ENCODE measurements at places on chromosomes 11 and 22.

- no peak for DNase-seq
These were observed 10.8 kb downstream of the NPTXR start for GRCh38 chr22:38833061-38833460.

DNA sequence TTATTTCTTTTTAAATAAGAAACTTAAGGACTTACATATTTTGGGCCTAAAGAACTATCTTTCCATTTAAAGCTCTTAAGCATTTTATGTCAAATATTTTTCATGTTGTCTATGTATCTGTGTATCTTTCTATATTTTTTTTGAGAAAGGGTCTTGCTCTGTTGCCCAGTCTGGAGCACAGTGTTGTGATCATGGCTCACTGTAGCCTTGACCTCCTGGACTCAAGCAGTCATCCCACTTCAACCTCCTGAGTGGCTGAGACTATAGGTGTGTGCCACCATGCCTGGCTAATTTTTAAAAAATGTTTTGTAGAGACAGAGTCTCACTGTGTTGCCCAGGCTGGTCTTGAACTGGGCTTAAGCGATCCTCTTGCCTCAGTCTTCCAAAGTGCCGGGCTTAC is 8.0 kb downstream of the STT3A start:
- no peak for DNase-seq

DNA sequence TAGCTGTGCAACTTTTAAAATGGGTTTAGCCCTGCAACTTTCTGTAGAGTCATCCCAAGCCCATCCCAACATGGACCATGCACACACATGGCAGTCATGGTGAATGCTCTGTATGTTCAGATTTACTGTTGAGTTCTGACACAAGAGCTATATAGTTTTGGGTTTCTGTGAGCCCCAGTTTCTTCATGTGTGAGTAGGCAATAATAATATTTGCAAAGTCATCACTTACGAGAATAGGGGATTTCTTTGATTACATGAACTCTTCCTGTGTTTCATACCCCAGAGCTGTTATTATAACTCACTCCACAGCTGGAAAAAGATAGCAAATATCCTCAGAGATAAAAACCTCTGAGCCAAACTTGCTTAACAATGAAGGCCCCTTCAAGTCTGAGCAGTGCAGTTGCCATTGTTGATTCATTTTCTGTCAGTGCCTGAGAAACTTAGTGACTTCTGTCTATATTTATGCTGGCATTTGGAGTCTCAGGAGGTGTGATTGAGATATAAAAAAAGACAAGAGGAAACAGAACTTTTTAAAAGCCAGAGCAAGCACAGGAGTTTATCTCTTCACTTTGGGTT is 767.9 kb upstream of the API5 start:
- no peak for DNase-seq

- no peak for DNase-seq
These were observed 717.8 kb downstream of the JRKL start for GRCh38 chr11:97107604-97108003.

- no peak for DNase-seq
These were observed 523.2 kb upstream of the TENM4 start for GRCh38 chr11:79963856-79964645.

DNA sequence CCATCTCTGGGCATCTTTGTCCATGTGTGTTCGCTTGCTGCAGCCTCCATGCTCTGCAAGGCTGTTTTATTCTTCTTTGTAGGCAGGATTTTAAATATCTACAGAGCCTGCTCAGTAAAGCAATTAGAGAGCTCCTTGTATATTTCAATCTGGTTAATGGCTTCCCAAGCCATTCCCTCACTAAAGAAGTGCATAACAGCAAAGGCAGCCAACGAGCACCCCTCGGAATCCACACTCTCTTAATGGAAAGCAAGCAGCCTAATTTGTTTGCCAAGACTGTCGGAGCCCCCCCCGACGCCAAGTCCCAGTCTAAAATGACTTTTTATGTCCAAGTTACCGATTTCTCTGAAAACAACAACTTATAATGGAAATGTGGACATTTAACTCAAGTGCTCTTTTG is 123.6 kb downstream of the ARL14EP start:
- no peak for DNase-seq

DNA sequence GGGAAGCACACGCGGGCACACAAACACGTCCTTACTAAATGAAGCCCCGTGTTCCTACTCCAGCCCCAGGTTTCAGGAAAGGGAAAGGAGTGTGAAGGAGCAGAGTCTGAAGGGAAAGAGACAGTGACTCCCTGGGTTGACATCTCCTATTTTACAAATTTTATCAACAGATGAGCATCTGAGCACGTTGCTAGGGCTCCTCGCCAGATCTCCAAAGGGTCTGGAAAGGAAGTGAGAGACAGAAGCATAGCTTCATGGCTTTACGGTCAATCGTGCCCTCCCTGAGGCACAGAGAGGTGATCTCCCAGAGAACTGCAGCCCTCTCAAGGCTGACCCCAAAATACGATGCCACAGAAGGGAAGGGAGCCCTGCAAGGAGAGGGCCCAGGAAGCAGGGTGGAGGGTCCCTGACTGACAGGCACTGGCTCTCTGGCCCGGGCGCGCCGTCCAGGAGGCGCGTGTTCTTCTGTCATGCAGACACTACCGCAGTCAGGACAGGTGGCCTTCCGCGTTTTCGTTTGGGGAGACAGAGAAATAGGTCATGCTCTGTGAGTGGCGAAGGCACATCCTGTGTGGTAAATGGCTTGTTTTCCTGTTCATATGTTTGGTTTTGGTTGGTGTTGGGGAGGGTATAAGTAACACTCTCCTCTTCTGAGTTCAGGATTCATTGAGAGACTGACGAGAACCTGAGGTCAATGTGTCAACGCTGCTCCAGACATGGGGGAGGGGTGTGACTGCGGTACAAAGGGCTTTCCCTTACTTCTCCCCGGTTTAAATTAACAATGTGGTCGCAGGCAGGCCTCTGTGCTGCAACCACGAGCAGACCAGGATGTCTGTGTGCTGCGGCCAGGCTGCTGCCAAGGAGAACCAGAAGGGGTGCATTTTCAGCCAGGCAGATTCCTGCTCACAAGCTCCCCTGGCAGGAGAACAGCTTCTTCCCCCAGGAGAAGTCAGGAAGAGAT is 813.3 kb downstream of the OPCML start:
- DNase-seq, result peak; percentile 29

DNA sequence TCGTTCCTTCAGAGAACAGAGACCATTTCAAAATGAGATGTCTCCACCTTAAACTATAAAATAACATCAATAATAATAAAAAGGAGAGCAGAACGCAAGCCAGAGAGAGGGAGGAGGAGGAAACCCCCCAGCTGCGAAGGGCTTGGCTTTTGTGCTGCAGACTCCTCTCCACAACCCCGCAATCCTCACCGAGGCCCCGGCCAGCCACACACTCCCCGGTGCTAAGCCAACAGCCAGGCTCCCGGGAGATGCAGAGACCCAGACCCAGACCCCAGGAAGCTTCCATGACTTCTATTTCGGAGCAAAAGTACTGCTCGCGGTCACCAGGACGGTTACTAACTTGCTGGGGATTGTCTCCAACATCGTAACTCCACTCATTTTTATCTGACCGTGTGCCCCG is 10.6 kb downstream of the PHF21B start:
- DNase-seq, result no peak

GRCh38 chr11:19861171-19861570 is 148.5 kb downstream of the NAV2 start:
- DNase-seq, result no peak

GRCh38 chr11:36455658-36456111 is 54.4 kb downstream of the TRAF6 start:
- peak; percentile 99 for DNase-seq

- DNase-seq, result no peak
These were observed 1252.0 kb downstream of the LRRC4C start for GRCh38 chr11:40207416-40207815.

- DNase-seq, result no peak
These were observed 388.4 kb downstream of the SHANK2 start for GRCh38 chr11:70863993-70864392.

- no peak for DNase-seq
These were observed 166.0 kb downstream of the METTL15 start for GRCh38 chr11:28274216-28274615.

DNA sequence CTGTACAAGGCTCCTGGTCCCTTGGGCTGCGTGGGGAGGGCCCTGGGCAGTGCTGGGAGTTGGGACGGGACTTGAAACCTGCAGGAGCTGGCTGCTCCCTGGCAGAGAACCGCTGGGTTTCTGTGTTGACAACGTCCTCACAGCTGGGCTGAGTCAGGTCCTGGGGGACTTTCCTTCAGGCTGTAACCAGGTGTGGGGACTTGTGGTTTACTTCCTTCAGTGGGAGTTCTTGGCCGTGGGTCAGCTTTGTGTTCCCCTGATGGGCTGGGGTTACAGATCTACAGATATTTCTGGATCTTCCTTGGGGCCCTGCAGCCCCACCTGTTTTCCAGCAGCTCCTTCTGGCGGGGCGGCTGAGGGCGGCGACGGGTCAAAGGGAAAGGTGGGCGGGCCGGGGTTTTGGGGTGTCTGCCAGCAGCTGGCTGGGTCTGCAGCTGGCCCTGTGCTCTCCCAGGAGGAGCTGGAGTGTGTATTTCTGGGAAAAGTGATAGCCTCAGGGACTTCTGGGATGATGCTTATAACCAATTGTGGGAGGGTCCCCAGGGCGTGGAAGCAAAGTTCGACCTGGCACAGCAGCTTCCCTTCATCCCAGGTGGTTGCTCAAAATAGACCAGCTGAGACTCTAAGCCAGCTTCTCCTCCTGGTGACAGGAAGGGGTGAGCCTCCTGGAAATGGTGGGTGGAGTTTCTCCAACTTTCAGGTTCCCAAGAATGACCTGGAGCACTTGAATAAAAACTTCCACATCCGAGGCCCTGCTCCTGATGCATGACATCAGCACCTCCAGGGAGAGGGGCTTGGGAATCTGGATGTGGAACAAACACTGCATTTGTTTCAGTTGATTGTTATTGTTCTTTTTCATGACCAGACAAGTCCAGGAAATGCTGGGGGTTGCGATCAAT is 19.1 kb downstream of the ST14 start:
- no peak for DNase-seq

- DNase-seq, result no peak
These were observed 11.3 kb upstream of the CXCR5 start for GRCh38 chr11:118872403-118872821.

DNA sequence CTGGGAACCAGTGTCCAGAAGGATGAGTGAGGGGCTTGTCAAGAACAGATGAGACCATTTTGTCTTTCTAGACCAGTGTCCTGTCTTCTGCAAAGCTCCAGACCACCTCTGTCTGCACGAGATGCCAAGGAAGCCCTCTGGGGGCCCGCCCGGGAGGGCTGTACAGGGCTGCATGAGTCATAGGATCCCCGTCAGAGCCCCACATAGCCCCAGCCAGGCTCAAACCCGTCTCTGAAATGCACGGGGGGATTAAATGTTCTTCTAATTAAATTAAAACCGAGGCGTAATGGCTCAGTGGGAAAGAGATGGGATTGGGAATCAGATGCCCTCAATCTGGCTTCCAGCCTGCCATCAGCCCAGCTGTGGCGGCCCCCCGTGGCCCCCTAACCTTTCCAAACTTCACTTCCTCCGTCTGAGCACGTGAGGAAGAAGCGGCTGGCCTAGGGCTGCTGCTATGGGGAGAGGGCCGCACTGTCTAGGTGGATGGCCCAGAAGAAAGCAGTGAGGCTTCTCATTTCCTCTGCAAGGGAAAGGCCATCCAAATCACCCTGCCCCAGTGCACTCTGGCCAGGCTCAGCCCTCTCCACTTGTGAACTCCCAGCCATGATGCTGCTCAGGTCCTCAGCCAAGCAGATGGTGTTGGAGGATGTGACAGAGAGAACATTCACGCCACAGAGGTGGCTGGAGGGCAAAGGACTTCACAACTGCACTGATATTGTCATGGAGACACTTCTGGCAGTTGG is 32.8 kb downstream of the KCNQ1OT1 start:
- no peak for DNase-seq

DNA sequence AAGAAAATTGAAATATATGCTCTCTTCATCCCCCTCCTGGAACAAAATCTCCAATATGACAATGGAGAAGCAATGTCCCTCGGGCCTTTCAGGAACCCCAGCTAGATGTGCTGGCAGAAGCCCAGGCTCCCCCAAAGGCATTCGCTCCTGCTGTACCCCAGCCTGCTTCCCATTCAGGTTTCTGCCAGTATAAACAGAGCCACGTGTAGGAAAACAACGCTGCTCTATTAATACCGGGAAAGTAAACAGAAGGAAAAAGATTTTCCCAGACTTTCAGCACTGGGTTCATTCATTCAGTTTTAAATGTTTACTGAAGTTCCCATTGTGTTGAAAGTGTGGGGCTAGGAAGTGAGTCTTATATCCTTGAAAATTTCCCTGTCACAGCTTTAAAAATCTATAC is 147.1 kb downstream of the CADM1 start:
- DNase-seq, result no peak

DNA sequence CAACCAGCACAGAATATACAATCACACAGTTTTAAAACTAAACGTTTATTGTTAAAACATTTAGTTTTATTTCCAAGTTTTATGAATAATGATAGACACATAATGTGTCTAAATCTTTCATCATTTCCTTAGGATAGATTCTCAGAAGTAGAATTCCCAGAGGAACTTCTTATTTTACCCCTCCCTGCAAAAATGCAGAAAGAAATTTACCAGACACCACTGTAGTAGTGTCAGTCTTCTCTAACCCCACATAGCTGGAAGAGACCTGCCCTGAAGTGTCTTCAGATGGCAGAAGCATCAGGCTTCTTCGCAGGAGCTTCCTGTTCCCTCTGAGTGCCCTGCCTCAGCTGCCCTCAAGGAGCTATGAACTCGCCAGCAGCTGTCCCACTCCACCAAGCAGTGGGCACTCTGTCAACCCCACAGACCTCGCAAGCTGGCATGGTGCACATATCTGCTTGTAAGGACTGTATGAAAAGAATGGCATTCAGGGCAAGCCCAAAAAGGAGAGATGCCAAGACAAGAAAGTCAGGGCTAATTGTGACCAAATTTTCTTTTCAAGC is 28.5 kb upstream of the PAK1 start:
- DNase-seq, result no peak

GRCh38 chr11:97610000-97610399 is 1220.2 kb downstream of the JRKL start:
- DNase-seq, result no peak

DNA sequence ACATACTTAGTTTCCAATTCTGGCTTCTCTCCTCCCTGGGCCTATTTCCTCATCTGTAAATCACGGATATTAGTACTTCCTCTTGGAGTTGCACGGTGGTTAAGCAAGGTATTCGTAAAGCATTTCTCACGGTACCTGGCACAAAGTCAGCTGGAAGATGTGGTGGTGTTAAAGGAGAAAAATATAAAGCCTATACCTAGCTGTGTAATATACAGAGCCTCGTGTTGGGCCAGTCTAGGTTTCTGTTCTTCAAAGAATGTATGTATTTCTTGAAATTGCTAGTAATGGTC is 47.2 kb downstream of the DBX1 start:
- no peak for DNase-seq

Data from AG04449 (cell line).